Aorta (tissue), 5 donors: ENCODE measurements at places on chromosomes 2 and 18. TPM values are rescaled to one million over a fixed set of nuclear protein-coding genes. Genes with fewer than 3 reads are reported as not detected.

DNA sequence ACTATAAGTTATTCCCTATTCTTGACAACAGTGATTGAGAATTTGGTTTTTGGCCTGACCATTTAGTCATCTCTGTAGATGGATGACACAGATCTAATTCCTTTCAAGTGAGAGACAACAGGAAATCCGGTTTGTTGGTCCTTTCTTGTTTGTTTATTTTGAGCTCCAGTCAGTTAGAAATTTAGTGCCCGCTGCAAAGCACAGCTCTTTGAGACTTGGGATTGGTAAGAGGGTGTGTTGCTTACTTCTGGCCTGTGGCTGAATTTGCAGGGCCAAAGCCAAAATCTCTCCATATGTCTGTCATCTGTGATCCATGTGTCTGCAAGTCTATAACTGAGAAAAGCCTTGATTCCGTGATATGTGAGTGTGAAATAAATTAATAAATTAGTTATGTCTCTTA lies 74.3 kb downstream of the BIN1 start:
- H3K4me3 ChIP-seq, result no peak overlapping the region
- DNase-seq, result no peak
- no peaks in the 10 kb centered on the region for H3K4me1 ChIP-seq
- H3K27me3 ChIP-seq, result no peaks in the 10 kb centered on the region
- H3K27ac ChIP-seq, result no peak overlapping the region

EPB41L3 gene
- total RNA-seq, result 53.0 TPM

SLC5A6 gene
- total RNA-seq, result 21.3 TPM

TBC1D8 gene
- total RNA-seq, result 24.9 TPM

DNA sequence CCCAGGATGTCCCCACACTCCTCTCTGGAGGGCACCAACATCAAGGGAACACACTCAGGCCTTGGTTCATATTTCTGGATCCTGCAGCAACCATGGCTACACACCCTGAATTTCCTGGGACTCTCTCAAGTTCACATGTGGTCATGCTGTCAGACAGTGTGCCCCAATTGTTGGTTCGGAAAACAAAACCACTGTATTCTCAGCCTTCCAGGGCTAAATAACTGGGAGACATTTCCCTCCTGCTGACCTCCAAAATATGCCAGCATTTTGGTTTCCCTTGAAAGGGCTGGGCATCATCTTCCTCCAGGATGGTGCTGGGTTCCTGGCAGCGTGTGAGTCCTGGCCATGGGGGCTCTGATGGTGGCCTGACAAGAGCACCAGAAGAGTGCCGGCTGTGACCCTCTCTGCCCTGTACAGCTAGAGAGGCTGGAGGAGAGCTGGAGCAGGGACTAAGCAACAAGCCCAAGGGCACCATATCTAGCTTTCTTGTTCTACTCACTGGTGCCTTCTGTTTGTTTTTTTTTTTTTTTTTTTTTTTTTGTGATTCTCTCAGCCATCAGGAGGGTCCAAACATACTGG lies 37.5 kb upstream of the WIPF1 start:
- no peaks in the 10 kb centered on the region for H3K36me3 ChIP-seq
- H3K4me3 ChIP-seq, result no peak overlapping the region
- peaks cover 8% of the 10 kb centered on the region for H3K4me1 ChIP-seq
- H3K27ac ChIP-seq, result no peak overlapping the region

IFT172 gene
- total RNA-seq, result 24.8 TPM

DNA sequence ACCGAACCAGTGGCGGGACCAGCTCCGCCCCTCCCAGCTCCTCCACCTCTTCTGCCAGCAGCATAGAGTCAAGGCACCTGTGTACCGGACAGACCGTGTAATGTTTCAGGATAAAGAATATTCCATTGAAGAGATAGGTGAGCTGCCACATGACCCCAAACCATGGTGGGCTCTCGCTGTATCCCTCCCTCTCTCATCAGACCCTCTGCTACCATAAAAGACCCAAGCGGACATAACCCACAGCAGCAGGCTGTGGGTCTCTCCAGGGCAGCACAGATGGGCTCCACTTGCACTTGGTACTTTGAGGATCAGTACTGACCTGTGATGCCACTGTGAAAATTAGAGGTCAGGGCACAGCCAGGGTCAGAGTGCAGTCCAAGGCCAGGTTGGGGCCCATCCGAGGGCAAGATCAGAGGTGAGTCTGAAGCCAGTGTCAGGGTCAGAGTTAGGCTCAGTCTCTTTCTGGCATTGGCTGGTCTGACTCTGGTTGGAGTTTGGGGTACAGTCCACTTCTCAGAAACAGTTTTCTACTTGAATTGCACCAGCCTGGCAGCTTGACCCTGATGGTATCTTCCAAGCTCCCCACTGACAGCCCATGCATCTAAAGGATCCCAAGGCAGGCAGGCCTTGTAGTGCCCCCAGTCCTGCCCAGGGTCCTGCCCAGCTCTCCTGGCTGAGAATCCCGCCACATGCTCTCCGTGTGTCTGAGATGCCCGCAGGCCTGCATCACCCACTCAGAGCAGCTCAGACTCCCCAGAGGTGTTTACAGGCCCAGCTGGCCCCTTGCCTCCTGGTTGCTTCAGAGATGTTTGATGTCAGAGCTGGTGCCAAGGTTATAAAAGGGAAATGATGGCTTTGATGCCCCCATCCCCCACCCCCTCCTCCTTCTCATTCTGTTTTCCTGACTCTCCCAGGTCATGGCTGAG lies 212.1 kb downstream of the DYSF start:
- no peak overlapping the region for H3K27ac ChIP-seq
- H3K27me3 ChIP-seq, result no peaks in the 10 kb centered on the region
- H3K4me3 ChIP-seq, result no peak overlapping the region
- H3K36me3 ChIP-seq, result no peaks in the 10 kb centered on the region
- DNase-seq, result no peak
- no peaks in the 10 kb centered on the region for H3K4me1 ChIP-seq

MYO5B gene
- 1.2 TPM for total RNA-seq

PROM2 gene
- total RNA-seq, result 2.8 TPM

DNA sequence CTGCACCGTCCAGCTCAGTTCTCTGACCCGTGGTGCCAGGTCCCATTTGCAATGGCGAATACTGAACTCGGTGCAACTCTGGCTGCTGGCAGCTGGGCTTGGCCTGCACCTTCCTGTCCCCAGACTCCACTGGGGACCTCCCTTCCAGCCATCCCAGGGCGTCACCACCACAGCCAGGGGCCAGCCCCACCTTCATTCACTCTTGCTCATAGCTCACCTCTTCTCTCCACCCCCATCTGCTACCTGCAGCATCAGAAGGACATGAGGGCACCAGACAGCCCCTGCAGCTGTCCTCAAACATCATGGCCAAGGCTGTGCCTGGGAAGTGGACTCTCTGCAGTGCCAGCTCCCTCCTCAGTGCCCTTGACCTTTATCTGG lies 16.2 kb upstream of the ALPI start:
- no peaks in the 10 kb centered on the region for H3K4me1 ChIP-seq
- no peak overlapping the region for H3K27ac ChIP-seq
- no peaks in the 10 kb centered on the region for H3K27me3 ChIP-seq
- H3K36me3 ChIP-seq, result no peaks in the 10 kb centered on the region
- no peak overlapping the region for H3K4me3 ChIP-seq
- DNase-seq, result no peak
